ENCODE measurements at places on chromosomes 16 and 17. TPM values are rescaled to one million over a fixed set of nuclear protein-coding genes. Genes with fewer than 3 reads are reported as not detected.

Gene AATK
- 4.8 TPM for polyA plus RNA-seq

Gene COG8
- 43.8 TPM for polyA plus RNA-seq

Gene ANKRD40CL
- polyA plus RNA-seq: 0.17 TPM

Gene CRHR1
- 0.21 TPM for polyA plus RNA-seq

Gene KRTAP3-2
- not detected for polyA plus RNA-seq

DNA sequence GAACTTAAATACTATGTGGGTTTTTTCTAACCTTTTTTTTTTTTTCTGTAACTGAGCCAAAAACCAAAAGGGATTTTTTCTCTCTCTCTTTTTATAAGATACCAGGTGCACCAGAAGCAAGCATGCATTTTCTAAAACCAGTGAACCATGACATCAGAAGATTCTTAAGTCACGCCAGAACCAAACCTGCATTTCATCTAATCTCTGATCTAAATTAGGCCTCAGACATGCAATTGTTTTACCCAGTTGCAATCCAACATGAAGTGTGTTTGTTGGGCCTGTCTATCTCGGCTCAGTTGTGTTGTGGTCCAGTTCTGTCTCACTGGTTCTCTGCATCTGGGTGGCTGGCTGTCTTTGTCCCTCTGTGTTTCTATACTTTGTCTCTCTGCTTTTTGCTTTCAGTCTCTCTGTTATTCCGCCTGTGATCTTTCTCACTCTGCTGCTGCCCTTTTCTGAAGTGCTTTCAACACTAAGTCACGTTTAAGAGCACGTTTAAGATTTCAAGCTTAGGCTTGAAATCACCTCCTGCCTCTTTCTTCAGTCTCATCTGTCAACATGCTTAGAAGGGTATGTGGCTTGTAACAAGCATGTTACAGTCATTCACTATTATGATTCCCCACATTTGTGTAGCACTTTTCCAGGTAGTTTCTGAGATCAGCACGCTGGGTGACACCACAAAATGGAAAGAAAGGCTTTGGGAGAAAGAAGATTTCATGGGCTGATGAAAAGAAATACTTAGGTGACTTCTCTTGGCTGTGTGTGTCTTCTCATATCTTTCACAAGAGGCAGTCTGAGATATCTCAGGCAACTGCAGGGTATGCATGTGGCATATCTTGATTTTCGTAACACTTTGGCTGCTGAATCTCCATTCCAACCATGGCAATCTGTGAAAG lies 488.9 kb downstream of the SHISA9 start:
- DNase-seq: no peak
